ENCODE measurements at places on chromosomes 12 and 14. TPM values are rescaled to one million over a fixed set of nuclear protein-coding genes. Genes with fewer than 3 reads are reported as not detected.

OR4M1 gene
- not detected for total RNA-seq

OR4K13 gene
- total RNA-seq, result not detected

PTPRB gene
- total RNA-seq, result 0.38 TPM

PMEL gene
- total RNA-seq, result 1.8 TPM

DNA sequence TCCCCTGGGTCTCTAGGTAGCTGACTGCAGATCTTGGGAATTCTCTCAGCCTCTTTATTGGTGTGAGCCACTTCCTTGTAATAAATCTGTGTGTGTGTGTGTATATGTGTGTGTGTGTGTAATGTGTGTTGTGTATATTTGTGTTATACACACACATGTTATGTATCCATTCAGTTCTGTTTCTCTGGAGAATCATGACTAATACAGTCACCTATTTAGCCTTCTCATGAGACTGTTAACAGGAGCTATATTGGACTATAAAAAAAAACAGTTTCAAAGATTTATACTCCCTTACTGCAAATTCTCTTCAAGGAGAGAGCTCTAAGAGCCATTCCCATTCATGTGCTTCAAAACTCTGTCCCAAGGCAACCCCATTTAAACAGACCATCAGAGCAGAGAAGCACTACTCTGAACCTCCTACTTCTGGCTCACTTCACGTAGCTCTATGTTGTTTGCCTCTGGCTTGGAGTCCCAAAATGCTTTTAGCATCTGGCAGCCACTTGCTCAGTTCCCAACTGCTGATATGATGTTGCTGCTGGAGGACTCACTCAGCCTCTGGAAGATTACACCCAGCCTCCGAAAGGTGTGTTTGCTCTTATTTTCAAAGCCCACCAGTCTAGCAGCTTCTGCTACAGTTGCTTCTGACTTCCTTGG lies 48.7 kb upstream of the KITLG start:
- DNase-seq, result no peak

DNA sequence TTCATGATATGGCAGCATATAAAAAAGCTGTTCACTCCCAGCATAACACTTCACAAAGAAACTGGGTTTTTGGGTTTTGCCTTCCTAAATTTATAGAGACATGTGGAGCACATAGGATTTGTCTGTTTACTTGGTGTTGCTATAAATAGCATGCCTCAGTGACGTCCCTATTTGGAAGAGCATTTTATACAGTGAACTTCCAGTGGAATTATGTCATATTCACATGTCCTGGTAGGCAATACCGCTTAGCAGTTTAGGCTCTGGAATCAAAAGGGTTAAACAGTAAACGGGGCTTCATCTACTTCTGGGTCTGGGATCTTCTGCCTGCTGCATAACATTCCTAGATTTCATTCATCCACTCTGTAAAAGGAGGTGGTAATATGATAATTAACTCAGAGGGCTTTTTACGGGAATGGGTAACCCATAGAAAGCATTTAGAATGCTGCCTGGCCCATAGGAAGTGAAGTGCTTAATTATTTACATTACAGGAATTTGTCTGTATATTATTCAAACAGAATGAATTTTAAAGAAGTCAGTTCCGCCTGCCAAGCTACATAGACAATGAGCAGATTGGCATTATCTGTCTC lies 396.1 kb downstream of the TMTC2 start:
- DNase-seq, result no peak

DNA sequence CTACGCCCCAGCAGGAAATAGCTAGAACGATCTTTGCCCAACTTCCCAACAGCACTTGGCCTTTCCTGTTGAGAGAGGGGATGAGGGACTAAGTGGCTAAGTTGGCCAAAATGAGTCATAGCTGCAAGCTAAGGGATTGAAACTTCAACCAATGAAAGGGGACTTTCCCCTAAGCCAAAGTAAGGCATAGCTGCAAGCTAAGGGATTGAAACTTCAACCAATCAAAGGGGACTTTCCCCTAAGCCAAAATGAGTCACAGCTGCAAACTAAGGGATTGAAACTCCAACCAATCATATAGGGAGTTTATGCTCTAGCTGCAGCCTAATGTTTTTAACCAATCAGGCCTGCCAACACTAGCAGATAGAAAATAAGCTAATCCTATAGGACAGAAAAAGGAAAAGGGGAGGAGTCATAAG lies 100.5 kb upstream of the SSTR1 start:
- no peak for DNase-seq

DNA sequence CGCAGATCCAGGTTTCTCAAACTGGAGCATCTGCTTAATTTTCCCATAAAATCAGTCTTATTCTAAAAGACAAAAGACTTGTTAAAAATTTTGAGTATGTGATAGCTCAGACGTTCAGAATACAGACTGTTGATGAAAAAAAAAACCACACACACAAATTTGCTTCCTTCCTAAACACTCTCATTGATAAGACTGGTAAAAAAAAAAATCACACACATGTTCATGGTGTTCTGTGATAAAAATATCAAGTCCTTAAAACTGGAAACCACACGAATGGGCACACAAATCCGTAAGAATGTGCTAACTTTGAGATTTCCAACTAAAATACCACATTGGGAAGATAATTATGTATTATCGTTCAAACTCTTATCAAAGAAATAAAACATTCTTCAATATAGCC lies 6.7 kb upstream of the ARID4A start:
- DNase-seq, result no peak

GRCh38 chr12:5565933-5566599 lies 134.2 kb downstream of the NTF3 start:
- DNase-seq, result no peak

- DNase-seq, result no peak
Measured at GRCh38 chr12:57131896-57132744, 3.8 kb downstream of the LRP1 start.

DNA sequence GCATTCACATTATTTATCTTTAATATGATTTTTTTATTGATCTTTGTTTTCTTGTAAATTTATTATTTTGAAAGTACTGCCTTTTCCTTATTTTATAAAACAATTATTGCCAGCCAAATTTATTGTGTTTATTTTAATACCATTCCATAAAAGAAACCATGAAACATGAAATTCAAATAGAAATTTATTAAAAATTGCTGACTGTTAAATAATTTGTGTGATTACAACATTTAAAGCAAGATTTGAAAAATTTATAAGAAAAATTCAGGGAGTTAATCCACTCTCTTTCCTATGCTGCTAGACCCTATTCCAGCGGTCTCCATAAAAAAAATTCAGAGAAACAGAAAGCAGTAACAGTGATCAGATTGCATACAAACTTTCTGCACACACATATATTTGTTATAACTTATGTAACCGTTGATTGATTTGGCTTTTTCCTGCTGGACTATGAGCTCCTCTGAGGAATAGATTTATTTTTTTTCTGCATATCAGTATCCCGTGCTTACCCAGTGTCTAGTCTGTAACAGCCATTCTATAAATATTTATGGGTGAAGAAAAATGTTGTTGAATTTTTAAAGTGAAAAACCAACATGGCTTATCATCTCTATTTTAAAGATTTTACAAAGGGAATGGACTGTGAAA lies 68.1 kb downstream of the LRRK2 start:
- no peak for DNase-seq

DNA sequence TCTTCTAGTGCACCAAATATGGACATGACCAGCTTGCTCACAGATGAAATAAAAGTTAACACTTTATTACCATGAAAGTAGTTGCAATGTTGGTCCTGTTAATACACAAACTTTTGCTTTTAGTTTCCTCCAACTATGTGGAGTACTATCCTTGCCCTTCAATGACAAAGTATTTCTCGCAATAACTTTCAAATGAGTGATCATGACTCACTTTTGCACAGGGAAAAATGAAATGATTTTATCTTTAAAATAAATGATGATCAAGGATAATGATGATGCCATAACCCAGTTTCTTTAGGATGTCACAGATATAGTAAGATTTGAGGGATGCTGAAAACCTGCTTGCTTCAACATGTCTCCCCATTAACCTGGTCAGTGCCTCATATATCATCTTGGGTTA lies 254.0 kb upstream of the KITLG start:
- DNase-seq, result peak; percentile 55

GRCh38 chr14:37081218-37081617 lies 91.2 kb downstream of the SLC25A21 start:
- peak; percentile 99 for DNase-seq

DNA sequence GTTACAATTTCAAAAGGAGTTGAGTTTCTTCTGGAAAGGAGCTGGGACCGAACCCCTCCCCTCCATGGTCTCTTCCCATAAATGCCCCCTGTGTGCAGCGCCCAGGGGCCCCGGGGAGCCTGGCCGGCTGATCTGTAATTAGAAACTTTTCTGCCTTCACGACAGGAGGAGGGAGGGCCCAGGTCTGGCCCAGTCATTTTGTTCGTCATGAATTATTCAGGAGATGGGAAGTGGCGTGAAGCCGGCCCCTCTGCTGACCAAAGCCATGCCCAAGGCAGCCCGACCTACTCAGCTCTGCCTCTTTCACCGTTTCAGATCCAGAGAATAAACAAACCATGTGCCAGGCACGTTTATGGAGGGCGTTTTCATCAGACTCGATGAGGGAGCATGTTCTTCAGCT lies 33.3 kb upstream of the MSI1 start:
- DNase-seq, result no peak

- DNase-seq, result no peak
Measured at GRCh38 chr12:124595444-124595843, 28.0 kb upstream of the NCOR2 start.

DNA sequence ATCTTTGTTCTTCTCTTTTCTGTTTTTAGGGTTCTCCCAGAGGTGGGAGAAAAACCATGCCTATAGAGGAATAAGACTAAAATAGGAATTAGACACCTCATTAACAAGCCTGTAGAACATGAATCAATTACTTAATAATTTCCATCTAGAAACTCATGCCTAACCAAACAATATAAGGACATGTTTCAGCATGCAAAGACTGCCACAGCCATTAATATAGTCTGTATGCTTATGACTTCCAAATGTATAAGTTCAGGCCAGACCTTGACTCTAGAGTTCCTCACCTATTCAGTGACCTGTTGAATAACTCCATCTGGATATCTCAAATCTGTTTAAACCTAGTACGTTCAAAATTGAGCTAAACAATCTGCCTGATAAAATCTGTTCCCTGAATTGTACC lies 304.6 kb downstream of the BMP4 start:
- DNase-seq, result peak; percentile 90
